ENCODE measurements at places on chromosomes 4 and X.

- no peaks in the 10 kb centered on the region for H3K27me3 ChIP-seq
- H3K36me3 ChIP-seq: no peaks in the 10 kb centered on the region
- no peak overlapping the region for H3K4me3 ChIP-seq
- no peak overlapping the region for H3K27ac ChIP-seq
Observed at GRCh38 chr4:165355900-165356300, 22.9 kb upstream of the CPE start.

DNA sequence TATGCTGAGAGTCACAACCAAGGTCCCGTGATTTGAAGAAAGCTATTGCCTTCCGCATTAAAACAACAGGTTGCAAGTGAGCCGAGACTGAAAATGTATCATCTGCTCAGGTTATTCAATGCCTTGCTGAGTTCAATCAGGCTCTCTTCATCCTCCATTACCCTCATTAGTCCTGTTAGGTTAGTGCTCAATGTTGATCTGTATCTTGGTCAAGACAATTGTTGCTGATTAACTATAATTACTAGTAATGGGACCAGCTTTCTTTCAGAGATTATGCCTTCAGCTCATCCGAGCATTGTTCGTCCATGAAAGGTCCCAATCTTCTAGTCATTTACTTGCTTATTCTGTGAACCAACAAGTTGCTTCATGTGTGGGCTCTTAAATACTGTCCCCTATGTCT is 534.6 kb upstream of the FAM241A start:
- no peak overlapping the region for H3K27ac ChIP-seq
- H3K4me3 ChIP-seq: no peak overlapping the region

GRCh38 chr4:125042041-125042440 is 272.7 kb upstream of the FAT4 start:
- no peak overlapping the region for H3K27ac ChIP-seq
- H3K27me3 ChIP-seq: no peaks in the 10 kb centered on the region
- H3K36me3 ChIP-seq: no peaks in the 10 kb centered on the region
- no peaks in the 10 kb centered on the region for H3K4me1 ChIP-seq

DNA sequence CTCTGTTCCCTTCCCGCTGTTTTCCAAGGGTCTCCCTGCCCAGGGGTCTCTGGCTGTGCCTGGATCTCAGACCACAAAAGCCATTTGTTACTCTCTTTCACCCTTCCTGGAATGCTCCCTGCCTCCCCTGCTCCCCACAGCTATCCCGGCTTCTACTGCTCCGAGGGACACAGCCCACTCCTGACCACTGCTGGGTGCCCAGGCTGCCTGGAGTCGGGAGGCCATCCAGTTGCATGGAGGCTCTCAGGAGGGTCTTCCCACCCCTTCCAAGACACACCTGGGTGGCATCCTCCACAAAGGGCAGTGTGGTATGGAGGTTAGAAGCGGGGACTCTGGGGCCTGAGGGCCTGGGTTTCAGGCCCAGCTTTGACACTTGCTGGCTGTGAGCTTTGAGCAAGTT is 101.1 kb downstream of the PPP2R2C start:
- H3K4me1 ChIP-seq: no peaks in the 10 kb centered on the region
- no peaks in the 10 kb centered on the region for H3K36me3 ChIP-seq
- H3K27ac ChIP-seq: no peak overlapping the region
- H3K4me3 ChIP-seq: no peak overlapping the region
- no peak for DNase-seq

- H3K4me1 ChIP-seq: no peaks in the 10 kb centered on the region
- H3K27ac ChIP-seq: no peak overlapping the region
- no peaks in the 10 kb centered on the region for H3K36me3 ChIP-seq
- DNase-seq: no peak
Observed at GRCh38 chrX:65994519-65995506, 45.1 kb downstream of the VSIG4 start.

DNA sequence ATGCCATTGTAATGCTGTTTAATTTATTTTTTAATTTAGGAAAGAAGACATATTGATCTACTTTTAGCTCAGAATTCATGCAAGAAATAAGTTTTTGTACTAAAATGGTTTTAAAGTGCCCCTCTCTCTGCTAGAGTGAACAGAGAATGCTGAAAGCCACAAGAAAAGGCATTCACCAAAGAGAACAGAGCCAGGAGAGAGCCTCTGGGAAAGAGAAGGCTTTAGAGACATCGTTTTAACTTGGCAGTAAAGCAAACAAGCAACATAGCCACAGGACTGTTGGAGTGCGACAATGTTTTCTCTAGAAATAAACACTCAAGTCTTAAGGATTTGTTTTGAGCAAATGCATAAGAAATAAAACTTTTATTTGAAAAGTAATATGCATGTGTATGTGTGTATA is 484.1 kb upstream of the CPEB2 start:
- no peak overlapping the region for H3K27ac ChIP-seq
- DNase-seq: no peak
- H3K36me3 ChIP-seq: no peaks in the 10 kb centered on the region
- H3K4me1 ChIP-seq: no peaks in the 10 kb centered on the region
- H3K4me3 ChIP-seq: no peak overlapping the region
- H3K27me3 ChIP-seq: no peaks in the 10 kb centered on the region

DNA sequence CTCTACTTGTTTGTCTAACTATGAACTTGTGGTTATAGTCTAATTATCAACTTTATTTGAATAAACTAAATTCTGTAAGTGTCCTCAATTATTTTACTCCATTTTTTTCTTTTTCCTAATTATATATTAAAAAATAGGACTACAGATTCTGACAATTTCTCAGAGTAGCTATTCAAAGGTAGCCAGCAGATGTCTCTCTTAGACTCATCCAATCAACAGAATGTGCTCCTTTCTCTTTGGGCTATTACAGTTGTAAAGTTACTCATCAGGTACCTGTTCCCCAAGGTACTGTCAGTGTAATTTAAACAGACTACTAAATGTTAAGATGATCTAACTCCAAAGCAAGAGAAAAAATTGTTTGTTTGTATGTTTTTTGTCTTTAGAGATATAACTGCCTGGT is 248.6 kb downstream of the PCDH18 start:
- no peaks in the 10 kb centered on the region for H3K36me3 ChIP-seq
- H3K27me3 ChIP-seq: no peaks in the 10 kb centered on the region
- no peak for DNase-seq
- no peak overlapping the region for H3K4me3 ChIP-seq
- H3K27ac ChIP-seq: no peak overlapping the region

GRCh38 chrX:43822014-43822413 is 60.2 kb downstream of the MAOB start:
- H3K36me3 ChIP-seq: no peaks in the 10 kb centered on the region
- DNase-seq: no peak
- H3K27me3 ChIP-seq: peaks cover 6% of the 10 kb centered on the region
- H3K4me3 ChIP-seq: no peak overlapping the region
- no peak overlapping the region for H3K27ac ChIP-seq
- no peaks in the 10 kb centered on the region for H3K4me1 ChIP-seq

DNA sequence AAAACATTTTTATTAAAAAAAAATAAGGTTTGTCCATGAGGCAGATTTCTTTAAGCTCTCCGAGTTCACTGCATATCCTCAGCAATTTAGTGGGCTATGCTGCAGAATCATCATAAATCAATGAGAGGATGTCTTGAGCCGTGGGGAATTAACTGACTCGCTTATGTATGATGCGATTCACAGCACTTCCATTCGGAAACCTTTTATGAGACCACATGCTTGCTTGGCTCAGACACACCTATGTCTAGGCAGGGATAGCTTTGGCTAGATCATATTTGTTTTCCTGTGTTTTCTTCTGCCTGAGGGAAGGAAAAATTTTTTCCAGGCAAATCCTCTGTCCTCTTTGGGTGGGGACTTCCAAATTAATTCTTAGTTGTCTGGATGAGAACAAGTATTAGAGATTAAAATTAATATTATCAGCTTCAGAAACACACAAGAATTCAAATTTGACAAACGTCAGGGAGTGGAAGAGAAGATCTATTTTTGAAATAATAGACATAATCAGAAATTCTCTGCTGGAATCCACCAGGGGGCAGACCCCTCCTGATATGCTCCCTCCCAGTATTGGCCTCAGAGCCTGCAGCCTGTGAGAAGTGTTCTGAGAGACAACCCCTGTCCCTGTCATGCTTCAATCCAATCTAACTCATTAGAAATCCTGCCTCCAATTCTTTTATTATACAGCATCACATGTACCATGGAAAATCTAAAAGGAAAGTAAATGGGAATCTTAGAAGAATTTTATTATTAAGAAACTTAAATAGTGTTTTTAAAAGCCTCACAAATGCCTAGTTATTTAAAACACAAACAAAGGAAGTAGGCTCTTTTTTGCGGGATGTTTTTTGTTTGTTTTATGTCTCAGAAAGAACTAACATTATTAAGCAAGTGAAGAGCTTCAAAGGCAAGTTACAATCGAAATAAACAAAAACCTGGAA is 345.1 kb upstream of the TACR3 start:
- no peak overlapping the region for H3K4me3 ChIP-seq
- H3K27ac ChIP-seq: no peak overlapping the region
- H3K36me3 ChIP-seq: no peaks in the 10 kb centered on the region
- H3K27me3 ChIP-seq: no peaks in the 10 kb centered on the region
- DNase-seq: peak; percentile 40

GRCh38 chr4:99574530-99575324 is at the start of gene MTTP:
TSS of gene MTTP (plus strand) at chr4:99574824. CDS start at chr4:99574910, 86 bp downstream.
- no peaks in the 10 kb centered on the region for H3K4me1 ChIP-seq
- no peak within 1 kb of the TSS for H3K4me3 ChIP-seq
- no peak within 1 kb of the TSS for H3K27ac ChIP-seq
- no peaks in the 10 kb centered on the region for H3K27me3 ChIP-seq
- no peak for DNase-seq

DNA sequence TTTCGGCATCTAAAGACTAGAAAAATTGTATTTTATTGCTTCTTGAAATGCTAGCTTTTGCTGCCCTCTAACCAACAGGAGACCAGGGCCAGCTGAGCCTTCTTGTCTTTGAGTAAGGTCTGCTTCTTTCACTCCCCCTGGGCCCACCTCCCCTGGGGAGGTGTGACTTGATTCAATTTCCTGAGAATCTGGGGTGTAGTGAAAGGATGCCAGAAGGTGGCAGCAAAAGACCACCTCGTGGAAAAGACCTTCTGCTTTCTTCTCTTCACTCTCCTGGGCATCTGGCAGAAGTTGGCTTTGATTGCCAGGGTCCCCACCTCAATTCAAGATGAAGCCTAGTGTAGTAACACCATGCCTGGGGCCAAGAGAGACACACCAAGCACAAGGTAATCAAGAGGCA is 96.5 kb upstream of the MAOA start:
- DNase-seq: peak; percentile 15
- H3K27me3 ChIP-seq: no peaks in the 10 kb centered on the region
- no peaks in the 10 kb centered on the region for H3K36me3 ChIP-seq
- H3K4me3 ChIP-seq: no peak overlapping the region
- H3K4me1 ChIP-seq: no peaks in the 10 kb centered on the region

DNA sequence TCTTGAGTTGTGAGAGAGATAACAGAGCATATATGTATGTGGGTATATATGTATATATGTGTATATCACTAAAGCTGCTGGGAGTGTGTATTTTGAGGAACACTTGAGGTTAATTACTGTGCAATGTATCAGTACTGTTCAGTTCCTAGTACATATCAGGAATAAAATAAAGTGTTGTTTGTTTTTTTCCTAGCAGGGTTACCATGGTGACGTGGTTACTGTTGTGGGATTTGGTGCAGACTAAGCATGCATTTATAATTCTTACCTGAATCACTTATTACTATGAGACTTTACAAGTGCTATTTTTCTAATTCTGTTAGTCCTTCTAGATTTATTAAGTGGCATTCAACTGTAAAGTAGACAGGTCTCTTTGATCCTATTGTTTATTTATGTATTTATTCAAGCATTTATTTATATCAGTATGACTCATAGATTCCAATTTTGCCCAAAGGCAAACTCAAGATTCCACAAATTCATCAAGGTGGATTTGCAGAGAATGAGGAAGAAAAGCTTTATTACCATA is 26.9 kb upstream of the BEX4 start:
- H3K4me1 ChIP-seq: no peaks in the 10 kb centered on the region
- no peaks in the 10 kb centered on the region for H3K36me3 ChIP-seq
- H3K27me3 ChIP-seq: no peaks in the 10 kb centered on the region
- no peak overlapping the region for H3K4me3 ChIP-seq
- no peak for DNase-seq

- H3K36me3 ChIP-seq: no peaks in the 10 kb centered on the region
- no peak overlapping the region for H3K4me3 ChIP-seq
- H3K27me3 ChIP-seq: no peaks in the 10 kb centered on the region
Observed at GRCh38 chrX:107227780-107228485, 21.5 kb downstream of the DNAAF6 start.

DNA sequence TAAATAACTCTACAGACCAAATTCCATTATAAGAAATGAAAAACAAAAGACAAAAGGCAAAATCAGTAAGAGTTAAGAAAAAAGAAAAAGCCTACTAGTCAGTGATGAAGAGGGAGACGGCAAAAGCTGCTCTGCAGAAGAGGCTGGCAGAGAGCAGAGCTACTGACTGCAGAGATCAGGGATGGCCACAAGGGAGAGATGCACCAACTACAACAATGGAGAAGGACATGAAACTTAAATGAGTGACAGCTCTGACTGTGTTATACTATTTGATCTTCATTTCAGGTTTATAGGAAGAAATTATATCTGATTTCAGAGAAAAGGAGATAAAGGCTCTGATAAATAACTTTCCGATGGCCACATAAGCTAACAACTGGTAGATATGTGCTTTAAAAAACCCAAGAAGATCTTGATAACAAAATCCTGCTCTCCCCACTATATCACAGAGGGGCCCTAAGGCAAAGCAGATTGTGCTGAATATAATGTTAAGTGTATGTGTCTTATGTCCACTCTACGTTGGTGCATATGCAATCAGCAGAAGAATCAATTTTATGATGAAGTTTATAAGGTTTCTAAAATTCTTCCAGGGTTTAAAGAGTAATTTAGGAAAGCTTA is 58.4 kb upstream of the COX18 start:
- H3K27ac ChIP-seq: no peak overlapping the region
- H3K4me3 ChIP-seq: no peak overlapping the region
- no peaks in the 10 kb centered on the region for H3K36me3 ChIP-seq
- no peak for DNase-seq

GRCh38 chrX:57285001-57285400 is 1.5 kb upstream of the FAAH2 start:
- H3K27ac ChIP-seq: no peak overlapping the region
- H3K4me1 ChIP-seq: no peaks in the 10 kb centered on the region
- DNase-seq: no peak
- H3K36me3 ChIP-seq: no peaks in the 10 kb centered on the region
- H3K27me3 ChIP-seq: no peaks in the 10 kb centered on the region
- H3K4me3 ChIP-seq: no peak overlapping the region

- no peaks in the 10 kb centered on the region for H3K36me3 ChIP-seq
- H3K4me3 ChIP-seq: no peak overlapping the region
- no peaks in the 10 kb centered on the region for H3K4me1 ChIP-seq
Observed at GRCh38 chrX:45697591-45697990, 496.9 kb upstream of the DIPK2B start.

DNA sequence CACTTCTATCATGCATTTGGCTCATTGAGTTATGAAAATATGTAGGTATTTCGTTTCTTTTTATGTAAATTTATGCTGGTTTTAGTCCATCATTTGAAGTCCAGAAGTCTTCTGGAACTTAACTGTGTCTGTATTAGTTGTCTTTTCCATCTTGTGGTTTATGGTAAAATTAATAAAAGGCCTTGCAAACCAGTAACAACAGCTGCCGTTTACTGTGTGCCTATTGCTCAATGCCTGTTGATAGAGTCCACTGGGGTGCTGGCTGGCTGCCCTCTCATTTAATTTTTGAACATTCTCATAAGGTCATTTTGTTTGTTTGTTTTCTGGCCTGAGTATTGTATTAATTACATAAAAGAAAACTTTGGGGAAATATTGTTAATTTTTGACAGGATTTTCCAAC is 98.0 kb downstream of the NAA11 start:
- H3K4me1 ChIP-seq: no peaks in the 10 kb centered on the region
- no peak overlapping the region for H3K4me3 ChIP-seq
- no peaks in the 10 kb centered on the region for H3K27me3 ChIP-seq
- H3K27ac ChIP-seq: no peak overlapping the region
- no peak for DNase-seq
- H3K36me3 ChIP-seq: no peaks in the 10 kb centered on the region
